ENCODE measurements at places on chromosomes 2 and 18. TPM values are rescaled to one million over a fixed set of nuclear protein-coding genes. Genes with fewer than 3 reads are reported as not detected.

GRCh38 chr2:56191617-56192016, 7.8 kb downstream of the CCDC85A start:
- DNase-seq = no peak

GRCh38 chr2:22382479-22383169, 1002.4 kb upstream of the KLHL29 start:
- no peak for DNase-seq

The CFAP65 gene
- total RNA-seq = not detected

DNA sequence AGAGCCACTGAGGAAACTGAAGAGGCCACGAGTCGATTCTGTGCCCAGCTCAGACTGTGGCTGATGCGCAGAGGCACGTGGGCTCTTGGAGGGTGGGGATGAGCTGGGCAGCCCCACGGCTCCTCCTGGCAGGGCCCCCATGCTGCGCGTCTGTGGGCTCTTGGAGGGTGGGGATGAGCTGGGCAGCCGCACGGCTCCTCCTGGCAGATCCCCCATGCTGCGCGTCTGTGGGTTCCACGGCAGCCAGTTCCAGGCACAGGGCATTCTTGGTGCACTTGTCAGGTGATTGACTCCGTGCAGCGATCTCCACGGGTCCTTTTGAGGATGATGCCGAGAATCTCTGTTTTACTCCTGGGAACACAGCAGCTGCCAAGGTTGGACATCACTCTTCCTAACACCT, 138.1 kb upstream of the ZNF236 start:
- no peak for DNase-seq

- no peak for DNase-seq
These were observed 1.4 kb downstream of the MCM6 start for GRCh38 chr2:135874777-135875365.

DNA sequence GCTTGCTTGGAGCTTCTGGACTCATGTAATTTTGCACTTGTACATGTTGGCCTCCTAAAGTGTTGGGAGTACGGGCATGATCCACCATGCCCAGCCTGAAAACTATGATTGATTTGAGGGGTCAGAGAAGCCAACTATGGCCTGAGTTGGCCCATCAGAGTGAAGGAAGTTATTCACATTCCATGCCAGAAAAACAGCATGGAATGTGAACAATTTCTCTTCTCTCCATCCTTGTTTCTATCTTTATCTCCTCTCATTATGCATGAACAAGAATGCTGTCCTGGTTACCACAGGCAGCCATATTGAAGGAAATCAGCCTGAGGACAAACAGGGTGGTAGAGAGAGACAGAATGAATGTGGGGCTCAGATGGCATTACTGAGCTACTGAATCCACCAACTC, 3.5 kb upstream of the CD226 start:
- no peak for DNase-seq

DNA sequence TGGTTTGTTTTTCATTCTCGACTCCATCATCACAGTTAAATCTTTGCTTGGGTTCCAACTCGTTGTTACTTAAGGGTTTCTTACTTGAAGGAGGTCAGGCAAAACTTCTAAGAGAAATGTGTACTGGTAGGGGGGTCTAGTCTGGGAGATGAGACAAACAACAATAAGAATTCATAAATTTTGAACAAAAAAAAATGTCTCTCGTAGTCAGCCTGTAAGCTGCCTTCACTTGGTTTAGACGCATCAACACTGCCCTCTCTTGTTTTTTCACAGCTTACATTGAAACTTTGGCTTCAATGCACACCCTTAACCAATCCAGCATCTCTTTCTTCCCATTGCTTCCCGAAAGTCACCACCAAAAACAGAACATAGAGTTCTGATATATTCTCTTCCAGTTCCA, 576.4 kb upstream of the PIK3C3 start:
- no peak for DNase-seq

- no peak for DNase-seq
These were observed 49.9 kb downstream of the RTN4 start for GRCh38 chr2:55000341-55000740.

The ELOA2 gene
- total RNA-seq = not detected

DNA sequence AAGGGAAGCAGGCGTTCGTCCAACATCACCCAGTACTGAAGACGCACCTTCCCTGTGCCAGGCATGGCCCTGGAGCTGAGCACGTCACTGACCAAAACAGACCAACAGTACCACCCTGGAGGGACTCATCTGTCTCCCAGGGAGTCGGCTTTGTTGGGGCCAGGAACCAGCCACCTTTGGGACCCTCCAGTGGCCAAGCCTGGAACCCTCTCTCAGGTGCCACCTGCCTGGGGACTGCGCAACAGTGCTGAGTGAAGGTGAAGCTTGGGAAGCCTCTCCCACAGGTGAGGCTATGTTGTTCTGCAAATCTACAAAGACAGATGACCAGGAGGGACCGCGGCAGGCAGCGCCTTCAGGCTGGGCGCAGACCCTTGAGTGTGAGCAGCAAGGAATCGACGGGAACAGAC, 91.4 kb upstream of the OTOS start:
- no peak for DNase-seq

The FAM161A gene
- 0.74 TPM for total RNA-seq

The IL1A gene
- not detected for total RNA-seq

GRCh38 chr2:230419181-230419580, 3.2 kb downstream of the SP100 start:
- DNase-seq = no peak

The PSMA8 gene
- not detected for total RNA-seq

The PPP1R1C gene
- total RNA-seq = 5.5 TPM

GRCh38 chr2:70440621-70441020, 113.0 kb downstream of the TGFA start:
- DNase-seq = no peak

DNA sequence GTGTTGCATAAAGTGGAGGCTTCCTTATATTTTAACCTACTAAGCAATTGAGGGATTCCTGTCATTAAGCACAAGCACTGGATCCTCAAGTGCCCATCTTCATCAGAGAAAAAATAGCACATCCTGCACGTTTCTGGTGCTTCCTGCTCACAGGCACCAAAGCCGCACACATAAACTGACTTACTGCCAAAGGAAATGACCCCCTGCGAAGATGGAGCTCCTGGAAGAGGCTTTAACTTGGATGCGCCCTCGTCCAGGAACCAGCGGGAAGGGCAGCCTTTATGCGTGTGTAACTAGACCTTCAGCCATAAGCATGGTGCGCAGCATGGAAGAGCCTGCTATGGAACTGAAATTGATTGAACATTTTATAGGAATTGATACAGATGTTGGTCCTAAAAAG, 188.7 kb downstream of the FTCDNL1 start:
- no peak for DNase-seq

- DNase-seq = no peak
These were observed 218.0 kb upstream of the KCNJ3 start for GRCh38 chr2:154480521-154480920.

GRCh38 chr2:240655931-240656886, 26.5 kb downstream of the AQP12B start:
- DNase-seq = no peak

- DNase-seq = no peak
These were observed 58.5 kb downstream of the SMAD7 start for GRCh38 chr18:48892146-48892855.

The FKBP7 gene
- total RNA-seq = 13.5 TPM

DNA sequence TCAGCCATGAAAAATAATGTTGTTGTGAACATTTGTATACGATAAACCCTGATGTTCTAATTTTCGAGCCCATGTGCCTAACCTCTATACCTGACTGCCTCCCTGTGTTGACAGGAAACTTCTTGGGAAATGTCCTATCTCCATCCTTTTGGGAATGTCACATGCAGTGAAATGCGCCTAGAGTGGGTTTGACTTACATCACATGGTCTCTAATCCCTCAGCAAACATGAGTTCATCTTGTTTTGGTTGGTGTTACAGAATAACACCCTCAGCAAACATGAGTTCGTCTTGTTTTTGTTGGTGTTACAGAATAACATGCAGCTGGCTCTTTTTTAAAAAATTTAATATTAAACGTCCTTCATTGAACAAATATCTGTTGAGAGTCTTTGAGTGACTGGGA, 4.3 kb upstream of the UGT1A6 start:
- no peak for DNase-seq

GRCh38 chr2:58047373-58047935, 848 bp downstream of the VRK2 start:
- no peak for DNase-seq

- DNase-seq = no peak
These were observed 43.3 kb upstream of the SETBP1 start for GRCh38 chr18:44637210-44638033.

GRCh38 chr2:71560638-71561011, 107.3 kb downstream of the DYSF start:
- DNase-seq = peak; percentile 19

DNA sequence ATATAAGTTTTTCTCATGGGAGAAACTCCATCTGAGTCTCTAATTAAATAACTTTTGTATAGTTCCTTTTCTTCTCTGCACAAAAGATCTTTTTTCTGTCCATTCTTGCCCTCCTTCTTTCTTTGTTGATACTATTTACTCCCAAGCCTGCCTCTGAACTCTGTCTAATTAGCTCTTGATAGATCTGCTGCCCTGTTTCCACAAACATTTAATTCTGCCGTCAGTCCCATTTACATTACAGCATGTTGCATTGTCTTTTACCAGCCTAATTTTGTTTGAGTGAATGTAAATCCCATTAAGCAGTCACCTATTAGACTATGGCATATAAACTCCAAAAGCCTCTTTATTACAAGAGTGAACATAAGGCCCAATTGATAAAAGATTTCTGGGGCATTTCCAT, 254.4 kb downstream of the ERBB4 start:
- no peak for DNase-seq

- peak; percentile 84 for DNase-seq
These were observed 289.7 kb downstream of the DYSF start for GRCh38 chr2:71742953-71743601.

The SKOR2 gene
- not detected for total RNA-seq

The EVX2 gene
- not detected for total RNA-seq

GRCh38 chr2:74439803-74440377, 1.8 kb downstream of the RTKN start:
- DNase-seq = peak; percentile 86

DNA sequence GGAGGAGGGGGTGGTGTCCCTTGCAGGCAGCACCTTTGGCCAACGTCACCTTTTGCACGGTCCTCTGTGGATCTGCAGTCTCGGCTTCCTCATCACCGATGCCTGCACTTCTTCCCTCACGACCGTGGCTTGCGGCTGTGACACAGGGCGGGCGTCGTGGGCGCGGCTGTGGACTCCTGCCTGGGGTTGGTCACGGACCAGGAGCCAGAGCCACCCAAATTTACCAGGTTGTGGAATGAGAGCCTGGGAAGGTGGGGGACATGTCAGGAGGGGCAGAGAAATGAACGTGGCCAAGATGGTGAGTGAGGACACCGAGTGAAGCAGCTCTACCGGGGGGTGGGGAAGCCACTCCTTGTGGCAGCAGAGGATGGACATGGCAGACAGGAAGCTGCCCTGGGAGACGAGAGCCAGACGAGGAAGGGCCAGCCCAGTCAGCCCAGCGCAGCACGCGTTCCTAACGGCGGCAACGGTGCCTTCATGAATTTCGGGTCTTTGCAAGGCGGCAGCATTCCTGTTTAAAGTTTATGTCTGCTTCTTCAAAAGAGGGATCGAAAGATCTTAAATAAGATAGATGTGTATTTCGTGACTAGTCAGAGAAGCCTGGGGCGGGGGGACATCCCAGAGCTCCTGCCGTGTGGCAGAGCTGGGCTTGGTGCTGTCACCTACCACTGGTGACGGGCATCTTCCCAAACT, 84.2 kb downstream of the LRRFIP1 start:
- no peak for DNase-seq

DNA sequence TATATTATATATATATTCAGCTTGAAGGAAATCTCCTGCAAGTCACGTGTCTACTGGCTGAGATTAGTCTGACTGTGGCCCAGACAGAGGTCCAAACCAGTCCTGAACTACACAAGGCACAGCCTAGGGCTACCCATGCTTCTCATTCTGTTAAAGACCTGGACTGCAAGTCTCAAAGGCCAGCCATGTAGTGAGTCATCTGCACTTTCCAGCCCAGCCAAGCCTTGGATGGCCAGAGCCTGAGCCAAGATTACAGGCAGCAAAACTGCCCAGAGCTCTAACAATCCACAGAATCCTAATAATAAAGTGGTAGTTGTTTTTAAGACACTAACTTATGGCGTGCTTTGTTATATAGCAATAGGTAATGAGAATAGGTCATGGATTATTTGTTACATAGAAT, 259.6 kb downstream of the SS18 start:
- peak; percentile 73 for DNase-seq

The UGT1A6 gene
- not detected for total RNA-seq

The LIMS4 gene
- total RNA-seq = 4.0 TPM

The HOXD13 gene
- not detected for total RNA-seq

All from left cardiac atrium (tissue), 4 donors.